ENCODE measurements at places on chromosomes 3 and 15. TPM values are rescaled to one million over a fixed set of nuclear protein-coding genes. Genes with fewer than 3 reads are reported as not detected.

SUMF1 gene
- total RNA-seq, result 95.1 TPM

FHIT gene
- total RNA-seq, result 2.5 TPM

SLC22A13 gene
- total RNA-seq, result 1.2 TPM

INKA1 gene
- total RNA-seq, result 10.5 TPM

CHRNA7 gene
- total RNA-seq, result not detected

EPHA3 gene
- 1.5 TPM for total RNA-seq

NAALADL2 gene
- 19.7 TPM for total RNA-seq

TMC3 gene
- total RNA-seq, result not detected

SSUH2 gene
- total RNA-seq, result not detected

LRRC31 gene
- not detected for total RNA-seq

SNTN gene
- total RNA-seq, result not detected

IRAK2 gene
- 5.4 TPM for total RNA-seq

PATL2 gene
- total RNA-seq, result 1.3 TPM

LMAN1L gene
- total RNA-seq, result 0.15 TPM

ZNF385D gene
- total RNA-seq, result 0.66 TPM

CPN2 gene
- total RNA-seq, result not detected

CRYGS gene
- total RNA-seq, result 2.0 TPM

RAB7A gene
- total RNA-seq, result 66.2 TPM

TRIM59 gene
- 46.5 TPM for total RNA-seq

CDC25A gene
- 2.6 TPM for total RNA-seq

HAPLN3 gene
- 0.87 TPM for total RNA-seq

PTH1R gene
- 0.66 TPM for total RNA-seq

GATM gene
- total RNA-seq, result 0.44 TPM

ESYT3 gene
- total RNA-seq, result not detected

BUB1B gene
- 33.3 TPM for total RNA-seq

KAT2B gene
- total RNA-seq, result 19.3 TPM
